Stimulated activated CD4-positive, alpha-beta T cell treated with anti-CD3 and anti-CD28 coated beads, TNF-alpha, amount 100 ng/mL, for 48 hours (primary cell): ENCODE measurements at places on chromosomes 2 and 18.

DNA sequence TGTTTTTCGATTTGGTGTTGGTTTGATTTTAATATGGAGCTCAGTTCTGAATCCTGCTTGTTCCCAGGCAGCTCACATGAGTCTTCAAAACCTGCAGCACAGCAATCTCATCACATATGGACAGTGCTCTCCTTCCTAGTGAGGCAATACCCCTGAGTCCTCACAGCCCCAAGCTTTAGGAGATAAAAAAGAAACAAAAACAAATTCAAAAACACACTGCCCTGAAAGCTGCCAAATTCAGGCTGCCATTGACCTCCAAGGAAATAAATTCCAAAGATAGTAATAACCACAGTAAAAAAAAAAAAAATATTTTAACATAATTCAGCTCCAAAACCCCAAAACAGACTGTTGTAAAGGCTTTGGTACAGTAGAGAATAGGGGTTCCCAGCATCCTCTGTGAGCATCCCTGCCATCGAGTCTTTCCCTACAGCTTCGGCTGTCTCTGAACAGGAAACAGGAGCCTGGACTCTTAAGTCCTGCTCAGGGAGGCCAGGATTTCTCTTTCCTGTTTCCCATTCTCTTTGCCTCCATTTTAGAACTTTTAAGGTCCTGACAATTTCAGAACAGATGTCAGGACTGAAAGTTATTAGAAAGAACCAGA, 14.7 kb upstream of the SP3 start:
- no peak for DNase-seq

- no peak for DNase-seq
Measured at GRCh38 chr18:28112056-28112470, 64.9 kb downstream of the CDH2 start.

DNA sequence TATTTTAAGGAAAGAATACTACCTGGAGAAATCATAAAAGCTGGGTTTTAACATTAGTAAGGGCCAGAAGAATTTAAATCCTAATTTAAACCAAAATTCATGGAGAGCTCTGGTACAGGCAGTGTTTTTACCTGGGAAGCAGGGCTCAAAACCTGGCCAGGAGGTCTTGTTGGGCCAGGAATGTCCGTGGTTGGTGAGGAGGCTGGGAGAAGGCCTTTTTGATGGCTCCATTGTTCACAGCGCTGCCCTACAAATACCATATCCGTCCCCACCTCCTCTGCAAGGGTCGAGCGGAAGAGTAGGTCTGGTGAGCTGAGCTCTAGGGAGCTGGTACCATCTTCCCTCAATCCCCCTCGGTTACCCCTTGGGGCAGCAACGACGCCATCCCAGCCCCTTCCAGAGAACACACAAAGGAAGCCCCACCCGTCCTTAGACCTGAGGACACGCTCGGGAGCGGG, 10.9 kb upstream of the HOXD1 start:
- DNase-seq = no peak

DNA sequence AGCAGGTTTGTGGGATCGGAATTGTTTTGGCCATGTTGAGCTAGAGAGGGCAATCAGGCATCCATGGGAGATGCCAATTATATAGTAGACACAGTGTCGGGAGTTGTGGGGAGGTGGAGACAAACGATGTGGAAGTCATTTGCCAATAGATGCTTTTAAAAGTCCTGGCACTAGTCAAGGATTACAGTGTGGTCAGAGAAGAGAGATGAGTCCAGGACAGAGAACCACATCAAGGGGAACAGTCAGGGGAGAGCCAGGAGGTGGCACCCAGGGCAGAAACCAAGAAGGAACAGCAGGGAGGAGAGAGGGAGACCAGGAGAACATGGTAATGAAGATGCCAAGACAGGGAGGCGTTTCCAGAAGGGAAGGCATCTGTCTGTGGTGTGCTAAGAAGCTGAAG, 81.2 kb downstream of the ARL4C start:
- DNase-seq = no peak

DNA sequence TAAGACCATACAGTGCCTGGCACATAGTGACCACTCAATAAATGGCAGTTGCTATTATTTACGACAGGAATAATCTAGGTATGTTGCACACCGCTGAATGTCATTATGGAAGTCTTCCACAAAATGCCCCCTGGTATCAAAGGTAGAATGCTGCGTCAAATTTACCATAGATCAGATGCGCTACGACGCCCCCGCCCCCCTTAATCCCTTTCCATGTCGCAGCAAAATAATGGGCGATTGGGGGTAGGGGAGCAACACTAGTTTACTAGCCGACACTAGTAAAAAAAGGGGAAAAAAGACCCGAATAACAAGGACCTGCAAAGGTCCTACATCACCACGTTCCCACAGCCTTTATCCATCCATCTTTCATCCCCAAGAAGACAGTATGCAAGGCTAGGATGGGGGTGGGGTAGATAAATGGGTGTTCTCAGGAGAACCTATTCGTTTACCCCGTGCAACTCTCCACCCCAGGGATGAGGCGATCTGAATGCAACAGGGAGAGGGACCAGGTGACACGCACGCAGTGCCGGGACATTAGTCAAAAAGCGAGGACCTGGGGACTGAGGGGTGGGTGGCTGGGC, 455 bp downstream of the PREPL start:
- no peak for DNase-seq

- DNase-seq = no peak
Measured at GRCh38 chr2:67872481-67872880, 190.3 kb downstream of the C1D start.

- peak; percentile 50 for DNase-seq
Measured at GRCh38 chr2:74146929-74147726, 584 bp downstream of the BOLA3 start.

GRCh38 chr2:18503376-18504228, 56.9 kb downstream of the RDH14 start:
- DNase-seq = no peak

GRCh38 chr18:44046376-44046975, 634.2 kb upstream of the SETBP1 start:
- DNase-seq = no peak

DNA sequence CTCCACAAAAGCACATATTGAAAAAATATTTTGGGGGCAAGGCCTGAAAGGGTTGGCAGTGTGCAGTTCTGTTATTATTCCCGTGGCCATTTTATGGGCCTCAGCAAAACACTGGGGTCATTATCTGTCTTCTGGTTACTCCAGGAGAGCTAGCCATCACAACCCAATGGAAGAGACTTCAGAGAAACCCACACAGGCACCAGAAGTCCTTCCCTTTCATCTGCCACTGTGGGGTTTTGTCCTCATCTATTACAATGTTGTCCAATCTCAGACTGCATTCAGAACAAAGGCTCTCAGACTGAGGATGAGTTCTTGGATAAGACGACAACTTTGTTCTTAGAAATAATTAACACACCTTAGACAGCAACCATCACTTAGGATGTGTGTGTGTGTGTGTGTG, 98.4 kb downstream of the PIEZO2 start:
- DNase-seq = no peak

GRCh38 chr2:16119741-16120140, 179.4 kb downstream of the MYCN start:
- no peak for DNase-seq

GRCh38 chr2:207528980-207529329, 807 bp upstream of the CREB1 start:
- DNase-seq = peak; percentile 37

GRCh38 chr2:73177645-73178255, 24.6 kb upstream of the NOTO start:
- DNase-seq = no peak

DNA sequence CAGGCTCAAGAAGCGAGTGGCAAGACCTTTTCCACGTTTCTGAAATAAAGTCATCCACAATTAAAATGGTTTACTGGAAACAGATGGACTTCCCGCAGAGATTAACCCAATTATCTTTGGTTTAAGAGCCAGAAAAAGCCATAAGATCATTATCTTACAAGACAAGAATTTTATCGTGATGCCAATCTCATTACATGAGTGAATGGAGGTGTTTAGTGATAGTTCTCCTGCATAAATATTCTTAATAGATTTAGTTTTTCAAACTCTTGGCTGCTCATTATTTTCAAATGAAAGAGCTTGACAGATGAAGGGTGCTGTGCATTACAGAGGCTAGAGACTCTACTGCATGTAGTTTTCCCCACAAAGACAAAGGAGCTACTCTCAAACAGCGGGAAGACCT, 1028.4 kb upstream of the PIK3C3 start:
- no peak for DNase-seq

DNA sequence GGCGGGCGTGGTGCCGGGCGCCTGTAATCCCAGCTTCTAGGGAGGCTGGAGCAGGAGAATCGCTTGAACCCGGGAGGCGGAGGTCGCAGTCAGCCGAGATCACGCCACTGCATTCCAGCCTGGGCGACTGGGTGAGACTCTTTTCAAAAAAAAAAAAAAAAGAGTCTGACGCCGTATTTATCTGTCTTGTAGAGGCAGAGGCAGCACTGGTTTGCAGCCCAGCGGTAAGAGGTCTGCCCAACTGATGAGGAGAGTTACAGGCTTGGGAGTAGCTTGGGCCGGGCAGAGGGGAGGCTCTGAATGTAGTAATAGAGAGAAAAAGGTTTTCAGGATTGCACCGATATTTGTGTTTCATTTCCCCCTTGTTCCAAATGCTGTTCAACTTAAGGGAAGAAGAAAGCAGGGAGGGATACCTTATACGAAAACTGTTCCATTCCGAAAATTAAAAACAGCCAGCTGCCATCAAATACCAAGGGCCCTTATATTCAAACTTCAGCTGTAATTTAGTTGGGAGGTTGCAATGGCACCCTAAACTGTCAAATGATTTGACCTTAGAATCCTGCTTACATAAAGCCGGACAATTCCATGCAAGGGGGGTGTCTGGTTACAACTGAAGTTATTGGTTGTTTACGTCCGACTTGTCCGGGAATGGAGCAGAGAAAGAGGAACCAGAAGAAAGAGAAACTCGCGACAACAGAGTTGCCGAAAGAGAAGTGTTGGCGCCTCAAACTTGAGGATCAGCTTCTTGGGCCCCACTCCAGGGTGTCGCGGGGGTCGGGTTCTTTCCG, 9.2 kb upstream of the SP9 start:
- no peak for DNase-seq

- DNase-seq = no peak
Measured at GRCh38 chr18:13381944-13382365, 163.4 kb downstream of the LDLRAD4 start.

DNA sequence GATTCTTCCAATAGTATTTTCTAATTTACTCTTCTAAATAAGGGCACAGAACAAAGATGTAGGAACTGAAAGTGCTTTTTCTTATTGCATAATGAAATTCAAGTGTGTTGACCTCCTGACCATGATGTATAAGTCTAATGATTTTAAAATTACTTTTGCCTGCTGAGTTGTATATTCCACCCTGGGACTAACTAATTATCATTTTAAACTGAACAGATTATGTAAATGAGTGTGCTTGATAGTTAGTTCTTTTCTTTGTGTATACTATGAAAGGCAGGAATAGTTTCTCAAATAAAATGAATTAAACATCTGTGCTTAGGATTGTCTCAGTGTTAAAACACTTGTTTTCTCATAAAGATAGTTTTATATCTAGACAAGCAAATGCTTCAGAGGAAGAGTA, 284.5 kb downstream of the RIT2 start:
- DNase-seq = no peak

- DNase-seq = no peak
Measured at GRCh38 chr2:68741805-68742306, 7.2 kb downstream of the ARHGAP25 start.

DNA sequence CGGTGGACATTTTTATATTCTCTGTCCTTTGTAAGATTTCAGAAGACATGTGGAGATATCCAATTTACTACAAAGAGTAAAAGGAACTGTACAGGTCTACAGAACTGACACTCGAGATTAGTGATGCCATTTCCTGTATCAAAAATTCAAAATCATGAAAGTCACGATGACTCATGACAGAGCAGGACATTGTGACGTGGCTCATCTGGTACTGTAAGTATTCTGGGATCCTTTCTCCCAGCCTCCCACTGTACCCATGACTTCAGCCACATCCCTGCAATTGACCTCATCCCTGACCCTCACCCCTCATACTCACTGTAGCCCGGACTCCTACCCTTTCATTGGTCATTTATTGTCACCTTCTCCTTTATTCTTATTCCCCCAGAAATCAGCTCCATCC, 736.5 kb downstream of the EPHA4 start:
- no peak for DNase-seq

DNA sequence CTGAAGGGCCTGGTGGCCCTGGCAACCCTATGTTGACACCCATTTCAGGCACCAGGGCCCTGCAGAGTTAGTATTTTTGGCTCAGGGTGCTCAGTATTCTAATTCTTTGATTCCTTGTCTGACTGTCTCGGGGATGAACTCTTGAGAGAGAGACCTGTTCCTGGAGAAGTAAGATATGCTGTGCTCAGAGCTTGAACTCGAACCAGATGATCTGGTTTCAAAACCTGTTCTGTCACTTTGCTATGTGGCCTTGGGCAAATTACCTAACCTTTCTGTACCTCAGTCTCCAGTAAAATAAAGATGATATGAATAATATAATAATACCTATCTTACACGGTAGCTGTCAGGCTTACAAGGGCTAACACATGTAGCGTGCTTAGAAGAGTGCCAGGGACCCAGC, 294.2 kb downstream of the DYSF start:
- DNase-seq = no peak

- no peak for DNase-seq
Measured at GRCh38 chr2:192887337-192887736, 692.6 kb upstream of the TMEFF2 start.

- DNase-seq = no peak
Measured at GRCh38 chr18:5582849-5583681, 39.3 kb upstream of the EPB41L3 start.

DNA sequence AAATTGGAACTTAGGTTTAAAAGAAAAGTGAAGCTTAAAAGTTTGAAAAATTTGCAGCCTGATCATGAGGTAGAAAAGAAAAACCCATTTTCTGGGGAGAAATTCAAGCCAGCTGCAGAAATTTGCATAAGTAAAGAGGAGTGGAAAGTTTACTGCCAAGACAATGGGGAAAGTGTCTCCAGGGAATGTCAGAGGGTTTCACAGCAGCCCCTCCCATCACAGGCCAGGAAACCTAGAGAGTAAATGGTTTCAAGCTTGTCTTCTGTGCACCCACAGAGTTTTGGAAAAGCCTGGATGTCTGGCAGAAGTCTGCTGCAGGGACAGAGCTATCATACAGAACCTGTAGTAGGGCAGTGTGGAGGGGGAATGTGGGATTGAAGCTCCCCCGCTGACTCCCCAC, 254.0 kb upstream of the FSIP2 start:
- no peak for DNase-seq

DNA sequence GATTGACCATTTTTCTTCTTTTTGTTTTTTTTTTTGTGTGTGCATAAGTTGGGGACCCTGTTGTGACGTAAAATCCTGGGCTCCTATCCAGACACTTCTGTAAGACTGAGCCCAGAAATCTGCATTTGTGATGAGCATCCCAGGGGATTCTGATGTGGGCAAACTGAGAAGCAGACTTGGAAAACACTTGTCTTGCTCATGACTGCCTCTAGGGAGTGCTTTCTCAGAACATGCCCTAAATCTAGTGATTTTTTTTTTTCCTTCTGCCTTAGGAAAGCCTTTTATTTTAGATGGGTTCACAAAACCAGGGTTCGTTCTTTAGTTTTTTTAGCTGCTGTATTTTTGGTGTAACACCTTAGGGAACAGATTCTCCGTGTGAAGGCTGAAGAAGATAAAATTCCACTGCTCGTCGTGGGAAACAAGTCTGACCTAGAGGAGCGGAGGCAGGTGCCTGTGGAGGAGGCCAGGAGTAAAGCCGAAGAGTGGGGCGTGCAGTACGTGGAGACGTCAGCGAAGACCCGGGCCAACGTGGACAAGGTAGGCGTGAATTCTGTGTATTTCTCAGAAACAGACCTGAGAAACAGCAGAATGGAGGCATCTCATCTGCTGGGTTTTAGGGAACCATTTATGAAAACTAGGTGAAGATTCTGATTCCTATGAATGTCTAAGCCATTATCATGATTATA, 36.7 kb downstream of the RALB start:
- no peak for DNase-seq

GRCh38 chr2:172287605-172288315, 139.6 kb upstream of the ITGA6 start:
- DNase-seq = no peak
